Adrenal gland (tissue), 19 donors: ENCODE measurements at places on chromosomes 5 and 9. TPM values are rescaled to one million over a fixed set of nuclear protein-coding genes. Genes with fewer than 3 reads are reported as not detected.

DCTN3 gene
- total RNA-seq: 62.4 TPM

PCDHA8 gene
- 0.17 TPM for total RNA-seq

FBN2 gene
- 29.0 TPM for total RNA-seq

CTXN3 gene
- not detected for total RNA-seq

CDC25C gene
- total RNA-seq: 0.28 TPM
